Gastrocnemius medialis (tissue), 4 donors: ENCODE measurements at places on chromosomes 1 and 21.

GRCh38 chr1:12627296-12627695 is 9.3 kb upstream of the DHRS3 start:
- DNase-seq, result no peak

GRCh38 chr1:214318356-214318755 is 37.4 kb downstream of the SMYD2 start:
- DNase-seq, result no peak

DNA sequence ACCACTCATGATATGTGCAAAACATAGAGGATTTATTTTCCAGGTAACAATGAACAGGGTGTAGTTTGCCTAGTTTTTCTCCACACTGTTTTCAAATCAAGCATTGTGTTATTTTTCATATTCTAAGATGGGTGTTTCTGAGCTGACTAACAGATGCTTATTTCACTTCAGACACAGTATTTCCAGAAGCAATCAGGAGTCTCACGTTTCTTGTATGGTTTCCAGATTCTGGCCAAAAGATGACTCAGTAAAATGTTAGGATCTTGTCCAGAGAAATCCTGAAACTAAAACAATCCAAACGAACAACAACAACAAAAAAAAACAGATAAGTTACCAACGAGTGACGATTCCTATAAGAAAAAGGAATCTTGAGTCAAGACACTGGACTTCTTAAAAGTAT is 5.3 kb downstream of the UTS2 start:
- DNase-seq, result no peak

DNA sequence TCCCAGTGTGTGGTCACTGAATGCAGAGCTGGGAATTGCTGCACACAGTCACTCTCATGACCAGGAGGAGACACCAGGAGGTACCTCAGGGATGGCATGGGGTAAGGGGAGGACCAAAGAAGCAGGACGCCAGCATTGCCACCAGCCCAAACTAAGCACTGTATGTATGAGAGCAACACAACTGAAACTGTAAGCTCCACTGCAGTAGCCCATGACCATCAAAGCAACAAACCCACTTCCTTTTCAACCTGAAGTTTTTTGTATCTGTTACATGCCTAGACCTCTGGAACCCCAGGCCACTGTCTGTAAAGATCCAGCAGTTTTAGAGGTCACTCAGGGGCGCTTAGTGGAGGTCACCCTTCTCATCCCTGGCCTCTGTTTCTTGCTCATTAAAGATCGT is 164.3 kb downstream of the SETD4 start:
- DNase-seq, result no peak

- DNase-seq, result peak; percentile 69
Measured at GRCh38 chr1:235917267-235917811, 50.6 kb upstream of the LYST start.
